ENCODE measurements at places on chromosomes 11 and 22. TPM values are rescaled to one million over a fixed set of nuclear protein-coding genes. Genes with fewer than 3 reads are reported as not detected.
A peak's percentile ranks its signal among the peaks of the same experiment; 100 is the strongest.

RAG1 gene
- 1.6 TPM for total RNA-seq

OR10D3 gene
- total RNA-seq = not detected

ST14 gene
- total RNA-seq = 2.1 TPM

GGT5 gene
- total RNA-seq = 27.6 TPM

MCAM gene
- 68.7 TPM for total RNA-seq

KCNJ11 gene
- 23.5 TPM for total RNA-seq

- DNase-seq = no peak
These were observed 102.9 kb upstream of the PAX6 start for GRCh38 chr11:31913985-31914384.

DNA sequence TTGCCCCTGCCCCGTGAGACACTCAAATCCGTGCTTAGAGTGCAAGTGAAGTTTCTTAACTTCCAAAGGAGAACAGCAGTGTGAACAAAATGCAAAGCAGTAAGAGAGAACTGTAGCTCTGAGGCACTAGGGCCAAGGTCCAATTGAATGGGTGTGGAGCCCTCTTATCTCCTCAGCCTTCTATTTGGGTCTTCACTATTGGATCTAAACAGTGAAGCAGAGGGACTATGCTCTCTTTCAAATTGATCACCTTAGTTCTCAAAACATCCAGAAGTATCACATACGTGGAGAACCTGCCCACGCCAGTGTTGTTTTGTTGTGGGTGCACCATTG lies 49.6 kb downstream of the C22orf31 start:
- no peak for DNase-seq

GRCh38 chr11:76023236-76024068 lies 182.8 kb downstream of the WNT11 start:
- no peak for DNase-seq

DNA sequence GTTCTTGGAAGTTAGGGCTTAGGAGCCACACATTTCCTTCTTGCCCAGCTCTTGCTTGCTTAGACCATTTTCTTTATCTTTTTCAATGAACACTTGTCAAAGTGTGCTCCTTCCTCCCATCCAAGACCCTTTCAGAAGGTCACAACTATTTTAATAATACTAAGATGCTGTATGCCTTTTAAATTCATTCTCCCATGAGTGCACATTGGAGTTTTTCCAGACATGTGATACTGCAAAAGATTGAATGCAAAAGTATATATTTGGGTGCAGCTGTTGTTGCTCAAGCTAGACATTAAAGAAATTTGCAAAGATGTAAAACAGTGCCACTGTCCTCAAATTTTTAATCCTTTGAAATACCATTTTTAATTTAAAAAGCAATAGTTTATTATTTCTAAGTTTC lies 69.3 kb upstream of the TNRC6B start:
- DNase-seq = no peak

GRCh38 chr11:44711113-44711786 lies 15.5 kb upstream of the TSPAN18 start:
- no peak for DNase-seq

DNA sequence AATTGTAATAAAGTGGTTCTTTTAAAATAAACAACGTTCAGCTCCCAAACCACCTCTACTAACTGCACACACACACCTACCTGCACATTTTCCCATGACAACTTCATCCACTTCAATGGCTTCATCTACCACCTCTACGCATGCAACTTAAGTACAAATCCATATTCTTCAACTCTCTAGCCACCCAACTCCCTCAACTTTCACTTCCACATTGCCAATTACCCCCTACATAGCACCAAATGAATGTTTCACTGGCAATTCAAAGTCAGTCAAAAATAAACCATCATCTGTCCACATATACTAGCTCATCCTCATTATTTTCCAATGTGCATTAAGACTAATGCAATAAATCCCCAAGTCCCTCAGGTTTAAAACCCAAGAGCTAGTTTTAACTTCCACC lies 50.7 kb upstream of the ARHGAP32 start:
- DNase-seq = no peak

DNA sequence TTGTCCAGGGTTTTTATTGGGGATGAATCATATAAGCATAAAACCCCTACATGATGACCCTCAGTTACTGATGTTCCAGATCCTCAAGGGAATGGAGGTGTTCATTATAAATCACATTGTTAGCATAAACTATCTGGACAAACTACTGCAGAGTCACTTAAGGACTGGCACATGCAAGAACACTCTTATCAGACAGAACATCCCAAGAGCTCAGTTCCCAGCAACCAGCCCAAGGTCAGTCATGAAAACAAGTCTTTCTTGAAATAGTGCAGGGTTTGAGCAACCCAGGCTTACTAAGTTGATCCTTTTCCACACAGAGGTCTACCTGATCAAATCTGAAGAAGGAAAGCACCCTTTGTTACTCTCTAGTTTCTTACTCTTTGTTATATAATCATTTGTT lies 13.5 kb upstream of the PTS start:
- DNase-seq = no peak

- no peak for DNase-seq
These were observed 11.5 kb downstream of the PPFIA1 start for GRCh38 chr11:70282012-70282411.

DNA sequence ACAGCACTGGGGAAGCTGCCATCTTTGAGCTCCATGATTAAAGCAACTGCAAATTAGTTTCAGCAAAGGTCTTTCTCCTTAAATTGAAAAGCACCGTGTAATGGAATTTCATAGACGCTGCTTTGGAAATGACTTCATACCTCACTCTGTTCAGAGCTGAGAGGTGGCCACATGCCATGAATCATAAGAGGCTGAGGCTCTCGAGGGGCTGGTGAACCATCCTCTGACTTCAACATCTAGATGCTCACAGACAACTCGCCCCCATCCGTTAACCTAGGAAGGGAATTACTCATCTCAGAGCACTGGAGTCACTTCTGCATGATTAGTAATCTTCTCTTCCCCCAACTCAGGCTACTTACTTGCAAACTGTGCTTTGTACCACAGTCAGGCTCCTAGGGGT lies 122.3 kb downstream of the RCN1 start:
- DNase-seq = no peak

GRCh38 chr11:94806014-94806413 lies 37.9 kb downstream of the AMOTL1 start:
- DNase-seq = no peak

GRCh38 chr11:2902784-2903671 lies 17.5 kb upstream of the CDKN1C start:
- no peak for DNase-seq

DNA sequence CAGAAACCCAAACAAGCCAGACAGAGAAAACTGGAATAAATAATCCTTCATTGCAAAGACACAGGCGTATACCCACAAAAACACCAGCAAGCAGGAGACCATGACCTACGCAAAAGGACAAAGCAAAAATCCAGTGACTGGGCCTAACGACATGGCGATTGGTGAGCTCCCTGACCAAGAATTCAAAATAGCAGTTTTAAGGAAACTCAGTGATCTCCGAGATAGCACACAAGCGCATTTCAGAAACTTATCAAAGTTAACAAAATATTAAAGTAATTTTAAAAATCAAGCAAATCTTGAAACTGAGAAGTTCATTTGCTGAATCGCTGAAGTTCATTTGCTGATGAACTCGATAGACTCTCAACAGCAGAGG lies 27.6 kb downstream of the DBX1 start:
- DNase-seq = no peak

DNA sequence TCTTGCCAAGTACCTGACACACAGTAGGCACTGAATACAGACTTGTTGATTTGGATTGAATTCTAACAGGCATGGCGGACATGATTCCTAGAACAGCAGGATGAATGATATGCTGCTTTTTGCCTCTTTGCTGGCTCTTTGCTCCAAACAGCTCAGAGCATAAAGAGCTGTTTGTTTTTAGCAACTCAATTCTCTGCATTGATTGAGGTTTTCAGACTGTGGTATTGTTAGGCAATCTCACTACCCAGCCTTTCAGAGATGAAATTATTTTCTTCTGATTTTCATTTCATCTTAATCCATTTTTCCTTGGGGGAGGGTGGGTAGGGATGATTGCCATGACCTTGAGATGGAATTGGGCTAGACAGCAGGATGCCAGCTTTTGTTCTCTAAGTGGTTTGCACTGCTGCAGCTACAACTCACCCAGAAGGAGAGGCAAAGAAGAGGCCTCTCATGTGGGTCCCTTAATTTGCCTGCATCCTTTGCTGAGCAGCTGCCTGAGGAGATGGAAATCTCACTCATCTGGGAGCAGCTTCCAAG lies 20.5 kb downstream of the COA4 start:
- DNase-seq = no peak

DNA sequence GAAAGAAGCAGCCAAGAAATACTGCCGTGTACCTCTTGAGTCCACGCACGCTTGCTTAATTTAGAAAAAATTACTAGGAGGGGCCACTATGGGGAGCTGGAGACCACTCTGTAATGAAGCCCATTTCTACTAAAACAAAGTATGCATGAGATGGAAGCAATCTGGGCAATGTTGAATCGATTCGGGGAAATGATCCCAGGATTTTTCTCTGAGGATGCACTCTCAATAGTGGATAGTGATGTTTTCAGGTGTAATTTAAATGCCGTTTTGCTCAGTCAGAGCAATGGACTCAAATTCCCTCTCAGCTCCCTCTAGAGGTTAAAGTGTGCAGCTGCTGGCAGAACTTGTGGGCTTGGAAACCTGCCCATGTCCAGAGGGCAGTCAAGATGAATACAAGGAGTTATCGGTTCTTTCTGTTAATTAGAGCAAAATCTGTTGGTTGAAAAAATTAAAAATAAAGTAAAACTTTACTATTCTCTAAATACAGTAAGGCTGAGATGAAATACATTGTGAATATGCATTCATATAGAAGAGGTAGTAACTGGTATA lies 64.1 kb downstream of the ME3 start:
- DNase-seq = peak; percentile 65
